ENCODE measurements at places on chromosomes 12 and 14.

DNA sequence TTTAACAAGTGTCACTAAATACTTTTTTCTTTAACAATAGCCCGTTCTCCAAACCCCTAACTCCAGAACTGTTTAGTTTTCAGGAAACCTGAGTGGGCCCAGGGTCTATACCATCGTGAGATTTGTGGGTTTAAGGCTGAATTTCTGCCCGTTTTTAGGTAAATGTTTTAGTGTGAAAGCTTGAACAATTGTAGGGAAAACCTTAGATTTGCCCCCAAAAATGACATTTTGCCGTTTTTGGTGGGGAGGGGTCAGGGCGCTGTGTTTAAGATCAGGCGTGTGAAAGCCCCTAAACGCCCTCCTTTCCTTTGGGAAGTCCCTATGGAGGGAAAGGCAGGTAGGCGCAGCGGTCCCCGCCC lies 320 bp upstream of the PRPF39 start:
- DNase-seq: no peak

GRCh38 chr12:87828382-87828973 lies 200.7 kb downstream of the C12orf50 start:
- DNase-seq: no peak

GRCh38 chr14:50039734-50040400 lies 76.5 kb downstream of the VCPKMT start:
- no peak for DNase-seq

- no peak for DNase-seq
Observed at GRCh38 chr12:6091786-6092566, 32.5 kb downstream of the VWF start.

- DNase-seq: no peak
Observed at GRCh38 chr14:100152091-100152490, 7.4 kb downstream of the DEGS2 start.

- DNase-seq: peak; percentile 65
Observed at GRCh38 chr14:77151918-77152588, 10.5 kb upstream of the ZDHHC22 start.

- DNase-seq: no peak
Observed at GRCh38 chr14:91284146-91284790, 39.8 kb upstream of the GPR68 start.

DNA sequence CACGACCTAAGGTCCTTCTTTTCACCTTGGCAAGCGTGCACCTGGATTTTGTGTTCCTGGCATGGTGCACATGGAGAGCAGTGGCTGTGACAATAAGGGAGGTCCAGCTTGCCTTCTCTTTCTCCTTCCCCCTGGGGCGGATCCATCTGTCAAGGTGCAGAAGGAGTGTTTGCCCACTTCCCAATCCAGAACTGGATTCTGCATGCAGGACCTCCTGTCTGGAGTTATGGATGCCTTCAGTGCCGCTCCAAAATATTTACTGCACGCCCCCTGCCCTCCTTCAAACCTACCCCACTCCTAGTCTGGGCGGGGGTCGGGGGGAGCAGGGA lies 192.7 kb downstream of the DPF3 start:
- no peak for DNase-seq

DNA sequence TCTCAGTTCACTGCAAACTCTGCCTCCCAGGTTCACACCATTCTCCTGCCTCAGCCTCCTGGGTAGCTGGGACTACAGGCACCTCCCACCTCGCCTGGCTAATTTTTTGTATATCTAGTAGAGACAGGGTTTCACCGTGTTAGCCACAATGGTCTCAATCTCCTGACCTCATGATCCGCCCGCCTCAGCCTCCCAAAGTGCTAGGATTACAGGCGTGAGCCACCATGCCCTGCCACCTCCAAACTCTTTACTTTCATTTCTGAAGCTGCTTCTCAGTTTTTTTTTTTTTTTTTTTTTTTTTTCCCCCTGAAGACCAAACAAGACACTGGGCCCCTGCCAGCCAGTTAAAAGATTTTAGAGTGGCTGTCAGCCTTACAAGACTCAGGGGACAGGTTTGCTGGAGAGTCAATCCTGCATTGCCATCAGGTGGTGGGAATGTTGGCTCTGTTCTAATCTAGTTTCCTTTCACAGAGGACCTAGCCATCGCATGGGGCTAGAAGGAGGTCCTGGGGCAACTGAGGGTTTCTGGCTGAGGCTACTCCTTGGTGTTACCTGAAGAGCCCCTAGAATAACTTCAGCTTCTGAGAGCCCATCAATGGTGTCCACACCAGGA lies 37.4 kb upstream of the HIGD1C start:
- DNase-seq: no peak
